ENCODE measurements at places on chromosomes 12 and 14.

DNA sequence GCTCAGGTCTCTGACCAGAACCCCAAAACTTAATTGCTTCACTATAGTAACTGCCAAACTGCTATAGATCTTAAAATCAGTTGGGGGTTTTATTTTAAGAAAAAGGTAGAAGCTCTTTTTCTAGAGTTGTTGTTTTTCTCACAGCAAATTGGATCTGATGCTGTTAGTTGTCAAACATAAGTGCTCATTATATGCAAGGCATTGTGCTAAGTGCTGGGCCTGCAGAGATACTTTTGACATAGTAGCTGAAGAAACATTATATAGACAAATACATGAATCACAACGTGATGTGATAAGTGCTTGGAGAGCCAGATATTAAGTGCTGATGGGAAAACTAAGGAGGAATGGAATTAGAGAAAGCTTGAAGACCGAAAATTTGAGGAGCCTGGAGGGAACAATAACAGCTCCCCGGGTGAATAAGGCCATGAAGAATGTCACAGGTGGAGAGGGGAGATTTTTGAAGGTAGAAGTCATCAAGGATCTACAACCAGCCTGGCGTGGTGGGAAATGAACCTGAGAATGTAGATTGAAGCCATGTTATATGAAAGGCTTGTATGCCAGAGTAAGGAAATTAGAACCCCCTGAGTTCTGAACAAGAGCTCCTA lies 126.5 kb downstream of the DYRK2 start:
- DNase-seq, result no peak

DNA sequence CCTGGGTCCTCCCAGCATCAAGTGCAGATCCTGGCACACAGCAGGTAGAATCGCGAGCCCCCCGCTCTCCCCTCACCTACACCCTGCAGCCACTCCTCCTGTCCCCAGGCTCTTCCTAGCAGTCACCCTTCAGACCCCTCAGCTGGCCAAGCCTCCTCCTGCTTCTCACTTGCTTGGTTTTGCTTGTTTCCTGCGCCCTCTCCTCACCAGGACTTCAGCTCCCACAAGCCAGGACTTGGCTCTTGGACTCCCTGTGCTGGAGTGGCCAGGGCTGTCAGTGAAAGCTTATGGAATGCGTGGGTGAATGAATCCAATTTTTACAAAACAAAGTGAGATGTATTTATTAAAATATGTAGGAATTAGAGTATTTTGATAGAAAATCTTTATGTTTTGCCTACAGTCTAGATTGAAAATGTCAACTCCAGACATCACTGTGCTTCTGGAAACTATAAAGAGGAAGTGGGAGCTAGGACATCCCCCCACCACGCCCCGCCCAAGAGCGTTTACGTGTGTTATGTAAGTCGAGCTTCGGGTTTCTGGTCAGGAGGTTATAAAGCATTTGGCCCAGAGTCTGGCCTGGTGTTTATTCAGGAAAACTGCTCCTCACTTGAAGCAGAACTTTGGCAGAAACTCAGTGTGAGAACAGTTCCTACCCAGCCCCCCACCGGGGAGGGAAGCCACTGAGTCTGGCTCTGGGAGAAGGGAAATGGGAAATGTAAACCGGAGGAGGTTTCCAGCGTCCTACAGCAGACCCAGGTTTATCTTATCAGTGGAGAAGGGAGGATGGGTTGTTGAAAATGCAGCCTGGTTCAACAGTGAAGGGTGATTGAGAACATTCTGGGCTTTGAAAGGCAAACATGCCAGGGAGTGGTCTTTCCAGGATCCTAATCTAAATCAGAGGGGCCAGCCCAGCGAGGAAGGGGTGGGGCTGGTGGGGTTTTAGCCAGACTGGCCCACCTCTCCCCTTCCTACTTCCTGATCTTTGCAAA lies 8.8 kb downstream of the ALDH2 start:
- no peak for DNase-seq

DNA sequence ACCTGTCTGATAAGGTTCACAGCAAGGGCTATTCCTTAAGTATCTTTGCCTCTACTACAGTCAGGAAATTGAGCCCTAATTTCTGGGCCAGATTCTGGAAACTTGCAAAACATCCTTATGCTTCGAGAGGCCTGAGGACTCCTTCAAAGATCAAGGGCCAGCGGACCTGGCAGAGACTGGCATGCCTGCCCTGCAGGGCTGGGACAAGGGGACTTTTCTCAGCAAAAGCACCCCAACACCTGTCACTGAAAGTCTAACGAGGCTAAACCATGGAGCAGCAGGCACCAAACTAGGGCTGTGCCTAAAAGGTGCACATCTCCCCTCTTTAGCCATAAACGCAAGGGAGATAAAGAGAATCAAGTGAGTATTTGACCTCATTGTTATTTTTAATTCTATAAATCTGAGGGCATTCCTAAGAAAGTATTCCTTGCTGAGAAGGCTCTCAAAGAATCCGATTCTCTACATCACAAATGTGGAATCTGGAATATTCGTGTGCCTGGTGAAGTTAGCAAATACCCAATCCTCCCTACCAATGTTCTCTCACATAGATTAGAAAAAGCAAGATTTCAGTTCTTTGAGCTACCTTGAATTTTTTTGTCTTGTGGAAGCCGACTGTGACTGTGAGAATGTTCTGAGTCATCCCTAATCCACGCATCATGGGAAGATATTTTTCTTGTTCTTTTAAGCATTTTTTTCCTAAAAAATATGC lies 328.2 kb upstream of the NOVA1 start:
- no peak for DNase-seq

- no peak for DNase-seq
These were observed 315.6 kb upstream of the PRKD1 start for GRCh38 chr14:30243207-30243606.

GRCh38 chr12:54173906-54174471 lies 14.8 kb downstream of the SMUG1 start:
- DNase-seq, result no peak

DNA sequence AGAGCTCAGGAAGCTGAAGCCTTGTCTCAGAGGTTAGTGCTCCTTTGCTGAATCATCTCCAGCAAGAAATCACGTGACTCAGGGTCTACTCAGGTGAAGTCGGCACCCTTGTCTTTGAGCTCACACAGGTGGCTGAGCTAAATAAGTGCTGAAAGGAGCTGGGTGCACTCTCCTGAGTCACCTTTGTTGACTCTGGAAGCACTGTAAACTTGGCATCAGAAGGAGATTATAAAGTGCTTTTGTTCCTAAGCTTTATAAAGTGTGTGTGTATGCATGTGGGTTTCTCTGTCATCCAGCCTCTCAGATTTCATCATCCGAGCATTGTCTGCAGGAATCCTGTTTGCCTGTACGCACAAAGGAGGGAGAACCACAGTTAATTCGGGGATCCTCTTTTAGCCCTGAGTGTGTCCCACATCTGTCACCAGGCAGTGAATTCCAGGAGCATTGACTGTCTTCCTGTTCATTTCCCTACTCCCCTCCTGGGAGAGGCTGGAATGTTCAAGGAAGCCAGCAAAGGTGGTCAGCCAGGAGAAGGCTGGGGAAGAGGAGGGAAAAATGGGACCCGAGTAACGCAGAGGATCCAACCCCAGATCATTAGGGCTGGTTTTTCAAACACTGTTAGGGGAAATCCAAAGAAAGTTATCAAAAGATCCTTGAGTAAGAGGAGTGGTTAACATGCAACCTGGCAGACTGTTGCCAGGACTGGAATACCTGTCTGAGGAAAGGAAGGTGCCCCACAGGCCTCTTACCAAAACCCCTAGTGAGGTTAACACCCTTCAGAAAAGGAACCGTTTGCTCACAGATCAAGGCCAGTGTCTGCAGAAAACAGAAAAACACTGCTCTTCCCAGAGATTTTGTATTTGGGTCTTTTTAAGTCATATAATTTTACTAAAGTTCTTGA lies 157.5 kb upstream of the HIF1A start:
- DNase-seq, result peak; percentile 26

GRCh38 chr14:65810322-65810721 lies 397.8 kb downstream of the FUT8 start:
- no peak for DNase-seq

- DNase-seq, result no peak
These were observed 8.9 kb downstream of the AJUBA start for GRCh38 chr14:22973217-22974032.

DNA sequence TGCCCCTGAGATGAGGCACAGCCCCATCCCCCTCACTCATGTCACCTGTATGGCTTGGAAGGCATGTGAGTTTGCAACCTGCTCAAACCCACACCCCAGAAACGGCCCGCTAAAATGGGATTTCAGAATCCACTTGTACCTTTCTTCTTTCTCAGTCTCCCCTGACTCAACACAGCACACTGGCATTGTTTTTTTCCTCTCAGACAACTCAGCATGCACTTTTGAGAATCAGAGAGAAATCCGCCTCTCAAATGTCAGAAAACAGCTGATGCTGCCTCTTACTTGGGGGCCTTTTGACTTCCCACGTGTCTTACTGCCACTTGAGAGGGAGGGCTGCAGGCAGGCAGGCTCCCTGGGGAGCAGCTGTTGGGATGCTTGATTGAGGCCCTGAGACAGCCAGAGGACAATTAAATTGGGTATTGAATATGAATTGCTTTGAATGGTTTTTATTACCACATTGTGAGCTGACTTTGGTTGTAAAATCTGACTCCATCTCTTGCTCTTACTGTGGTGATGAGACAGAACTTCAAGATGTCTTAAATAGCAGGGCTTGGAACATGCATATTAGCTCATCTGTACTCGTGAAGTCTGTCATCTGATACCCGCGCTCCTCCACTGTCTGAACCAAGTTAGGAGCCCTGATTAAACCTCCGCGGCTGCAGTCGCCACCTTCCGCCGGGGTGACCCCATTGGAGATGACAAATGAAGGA lies 96.6 kb downstream of the APAF1 start:
- DNase-seq, result no peak

- no peak for DNase-seq
These were observed 60.5 kb downstream of the AMN start for GRCh38 chr14:102982852-102983470.

DNA sequence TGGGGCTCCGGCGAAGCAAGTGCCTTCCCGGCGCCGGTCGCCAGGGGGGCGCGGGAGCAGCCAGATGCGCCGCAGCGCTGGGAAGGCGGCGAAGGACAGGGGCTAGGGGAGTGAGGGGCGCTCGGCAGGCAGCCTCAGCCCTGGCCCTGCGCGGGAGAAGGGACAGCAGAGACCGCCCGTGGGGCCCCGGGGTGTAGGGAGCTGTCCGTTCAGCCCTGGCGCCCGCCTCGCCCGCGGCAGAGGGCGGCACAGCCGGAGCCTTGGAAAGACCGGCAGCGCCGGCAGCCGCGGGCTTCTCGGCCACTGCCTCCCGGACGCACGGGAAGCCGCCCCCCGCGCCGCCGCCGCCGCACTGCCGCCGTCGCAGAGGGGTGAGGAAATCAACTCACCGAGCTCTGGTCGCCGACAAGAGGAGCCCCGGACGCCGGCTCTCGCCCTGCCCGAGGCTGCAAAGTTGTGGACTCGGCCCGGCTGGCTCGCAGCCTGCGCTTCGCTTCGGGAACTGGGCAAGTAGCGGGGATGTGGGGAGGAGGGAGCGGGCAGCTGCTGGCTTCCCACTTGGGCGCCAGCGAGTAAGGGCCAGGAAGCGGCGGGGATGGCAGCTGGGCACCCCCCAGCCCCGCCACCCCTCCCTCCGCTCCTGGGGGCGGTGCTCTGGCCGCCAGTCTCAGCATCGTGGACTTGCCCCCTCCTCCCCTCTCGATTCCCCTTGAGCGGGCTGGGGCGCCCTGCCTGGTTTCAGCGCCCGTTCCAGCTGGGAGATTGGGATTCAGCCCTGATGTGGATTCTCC lies at the start of gene ZDHHC22:
TSS of gene ZDHHC22 (minus strand) at position 578 of the 791 bp plus-strand sequence. CDS start 2,053 bp downstream, outside the sequence.
- DNase-seq, result no peak

- no peak for DNase-seq
These were observed 5.3 kb upstream of the RPLP0 start for GRCh38 chr12:120206228-120206627.

DNA sequence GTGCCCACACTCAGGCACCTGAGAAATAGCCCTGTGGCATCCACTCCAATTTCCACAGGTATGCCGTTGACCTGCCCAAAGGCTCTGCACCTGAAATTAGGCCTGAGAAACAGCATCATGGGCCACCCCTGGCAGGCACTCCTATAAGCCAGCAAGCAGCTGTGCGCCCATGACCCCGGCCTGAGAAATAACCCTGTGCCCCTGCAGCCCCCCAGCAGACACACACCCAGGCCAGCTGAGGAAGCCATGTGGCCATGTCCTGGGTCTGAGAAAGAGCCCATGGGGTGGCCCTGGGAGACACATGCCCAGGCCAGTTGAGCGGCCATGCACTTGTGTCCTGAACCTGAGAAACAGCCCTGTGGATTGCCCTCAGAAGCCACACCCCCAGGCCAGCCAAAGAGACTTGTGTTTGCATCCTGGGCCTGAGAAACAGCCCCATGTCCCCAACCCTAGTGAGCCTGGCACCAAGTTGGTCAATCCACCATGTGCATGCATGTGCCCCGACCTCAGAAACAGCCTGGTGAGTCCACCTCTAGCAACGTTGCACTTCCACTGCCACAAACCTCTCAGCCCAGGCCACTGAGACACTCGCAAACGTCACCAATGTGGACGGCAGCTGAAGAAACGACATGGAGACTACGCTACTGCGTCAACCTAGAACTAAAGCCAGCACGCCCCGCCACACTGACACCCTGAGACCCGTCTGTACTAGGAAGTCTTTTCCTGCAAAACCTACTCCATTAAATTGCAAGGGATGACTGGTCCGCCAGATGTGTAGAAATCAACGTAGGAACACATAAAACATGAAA lies 411.9 kb downstream of the TMEM121 start:
- DNase-seq, result no peak

GRCh38 chr12:57733928-57734327 lies 4.6 kb downstream of the AGAP2 start:
- no peak for DNase-seq

DNA sequence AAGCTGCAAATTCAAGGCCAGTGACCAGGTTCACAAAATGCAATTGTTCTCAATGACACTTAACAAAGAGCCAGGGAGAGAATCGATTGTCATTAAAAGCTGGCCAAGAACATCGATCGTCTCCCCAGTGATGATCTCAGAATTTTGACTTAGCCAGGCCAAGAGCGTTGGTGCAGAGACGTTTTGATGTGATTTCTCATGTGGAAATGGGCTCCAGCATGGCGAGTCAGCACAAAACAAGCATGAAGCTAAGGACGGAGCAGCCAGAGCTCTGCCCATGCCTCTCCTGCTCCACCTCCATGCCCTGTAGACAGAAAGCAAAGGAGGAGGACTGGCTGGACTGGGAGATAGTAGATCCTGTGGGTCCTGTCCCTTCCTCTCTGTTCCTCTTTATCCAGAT lies 270.8 kb downstream of the FOXN3 start:
- DNase-seq, result no peak

GRCh38 chr14:63510538-63510937 lies 32.6 kb downstream of the PPP2R5E start:
- DNase-seq, result no peak

- no peak for DNase-seq
These were observed 160.2 kb downstream of the PPM1H start for GRCh38 chr12:62774794-62775193.

- DNase-seq, result no peak
These were observed 14.4 kb upstream of the OR6C65 start for GRCh38 chr12:55385891-55386290.

Measured in activated T-helper 9 cell treated with anti-CD3 and anti-CD28 coated beads, Interleukin-2, amount 50 U/mL, for 16 hours (primary cell).